ENCODE measurements at places on chromosomes 5 and 9.

GRCh38 chr9:74016004-74016403 lies 481.1 kb upstream of the RORB start:
- no peak for DNase-seq

- DNase-seq: no peak
Measured at GRCh38 chr9:2681981-2682380, 35.3 kb upstream of the KCNV2 start.

- DNase-seq: no peak
Measured at GRCh38 chr9:132046456-132046855, 33.2 kb downstream of the MED27 start.

DNA sequence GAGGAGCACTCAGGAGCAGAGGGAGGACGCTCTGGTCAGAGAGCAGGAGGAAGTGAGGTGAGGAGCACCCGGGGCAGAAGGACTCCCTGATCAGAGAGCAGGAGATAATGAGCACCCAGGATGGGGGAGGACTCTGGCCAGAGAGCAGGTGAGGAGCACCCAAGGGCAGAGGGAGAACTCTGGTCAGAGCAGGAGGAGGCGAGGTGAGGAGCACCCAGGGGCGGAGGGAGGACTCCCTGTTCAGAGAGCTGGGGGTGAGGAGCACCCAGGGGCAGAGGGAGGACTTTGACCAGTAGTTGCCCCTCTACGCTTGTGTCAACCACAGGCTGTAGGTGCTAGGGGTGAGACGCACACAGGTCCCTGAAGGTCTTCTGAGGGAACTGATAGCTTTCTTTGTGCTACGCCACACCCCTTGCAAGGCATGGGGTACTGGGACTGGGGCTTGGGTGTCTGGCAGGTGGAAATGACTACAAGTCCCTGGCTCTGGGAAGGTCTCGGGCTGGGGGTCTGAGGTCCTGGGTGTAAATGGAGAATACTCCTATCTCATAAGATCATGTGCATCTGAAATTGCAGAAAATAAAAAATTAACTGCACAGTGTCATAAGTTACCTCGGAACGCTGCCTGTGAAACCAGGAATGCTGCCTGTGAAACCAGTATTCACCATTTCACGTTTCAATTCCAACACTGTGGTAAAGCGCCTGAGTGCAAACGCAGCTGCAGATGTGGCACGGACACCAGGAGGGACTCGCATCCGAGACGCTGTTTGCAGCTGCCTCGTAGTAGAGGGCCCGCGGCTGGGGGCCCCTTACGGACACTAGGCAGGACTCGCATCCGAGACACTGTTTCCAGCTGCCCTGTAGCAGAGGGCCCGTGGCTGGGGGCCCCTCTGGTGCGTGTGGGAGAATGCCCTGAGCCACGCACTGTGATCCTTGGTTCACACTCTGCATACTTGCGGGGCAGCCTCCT lies 27.0 kb upstream of the SLC6A3 start:
- DNase-seq: no peak

DNA sequence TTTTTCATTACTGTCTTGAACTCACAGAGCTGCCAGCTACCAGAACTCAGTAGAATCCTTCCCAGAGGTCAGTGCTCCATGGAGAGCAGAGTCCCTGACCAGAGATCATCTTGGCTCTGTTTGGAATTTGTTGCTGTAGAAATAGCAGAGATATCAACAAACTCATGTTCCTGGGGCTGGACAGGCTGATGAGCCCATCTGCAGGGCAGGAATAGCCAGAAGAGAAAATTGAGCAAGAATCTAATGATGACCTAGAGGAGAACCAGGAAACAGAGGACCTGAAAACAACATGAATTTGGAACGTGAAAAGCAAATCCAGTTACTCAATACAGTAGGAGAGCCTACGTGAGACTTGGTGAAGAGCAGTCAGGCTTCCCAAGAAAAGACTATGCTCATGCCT lies 437.8 kb downstream of the PLK2 start:
- DNase-seq: no peak

DNA sequence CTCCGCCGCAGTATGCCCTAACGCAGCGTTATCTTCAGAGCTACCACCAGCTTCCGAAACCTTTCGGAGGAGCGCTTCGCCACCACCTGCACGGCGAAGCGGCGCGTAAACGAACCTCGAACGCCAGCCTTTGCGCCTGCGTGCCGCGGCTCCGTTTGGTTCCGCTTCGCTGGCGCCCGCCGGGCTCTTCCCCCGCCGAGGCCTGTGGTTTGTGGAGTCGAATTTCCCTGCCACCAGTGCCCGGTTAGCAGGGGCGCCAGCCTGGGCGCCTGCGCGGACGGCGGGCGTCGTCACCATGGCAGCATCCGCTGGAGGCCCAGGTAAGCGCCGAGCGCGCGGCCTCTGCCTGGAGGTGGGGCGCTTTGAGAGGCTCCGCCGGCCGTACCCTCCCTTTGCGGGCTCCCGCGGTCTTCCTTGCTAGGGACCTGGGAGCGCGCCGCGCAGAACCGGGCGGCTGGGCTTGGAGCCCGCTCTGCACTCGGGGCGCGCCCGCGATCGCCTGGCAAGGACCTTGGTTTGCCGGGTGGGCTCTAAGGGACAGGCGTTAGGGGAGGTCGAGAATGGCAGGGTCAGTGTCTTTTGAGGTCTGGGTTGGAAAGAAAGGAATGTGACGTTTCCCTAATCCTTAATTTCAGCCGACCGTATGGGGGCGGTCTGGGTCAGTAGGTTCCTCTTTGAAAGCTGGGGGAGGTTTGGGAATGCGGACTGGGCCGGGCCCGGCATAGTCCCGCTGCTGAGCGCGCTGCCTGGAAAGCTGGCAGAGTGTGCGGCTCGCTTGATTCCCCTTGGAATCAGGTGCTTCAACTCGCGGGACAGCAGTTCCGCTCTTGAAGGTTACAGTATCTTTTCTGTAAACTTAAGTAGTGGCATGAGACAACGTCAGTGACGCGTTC lies at the start of gene FAM151B:
FAM151B (plus strand) TSS at position 272 of the 893 bp plus-strand sequence; CDS start at position 296, 24 bp downstream.
- DNase-seq: peak; percentile 94

DNA sequence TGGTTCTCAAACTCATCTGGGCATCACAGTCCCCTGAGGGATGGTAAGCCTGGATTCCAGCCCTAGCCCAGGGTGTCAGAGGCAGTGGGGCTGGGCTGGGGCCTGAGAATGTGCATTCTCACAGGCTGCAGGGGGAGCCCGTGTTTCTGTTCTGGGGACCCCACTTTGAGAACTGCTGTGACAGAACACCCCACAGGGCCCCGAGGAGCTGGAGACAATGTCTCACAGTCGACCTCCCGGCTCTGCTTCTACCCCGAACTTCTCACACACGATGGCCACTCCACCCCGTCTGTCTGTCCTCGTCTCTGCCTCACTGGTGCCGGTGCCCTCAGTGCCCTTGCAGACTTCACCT lies 130.0 kb downstream of the CACNA1B start:
- DNase-seq: no peak

GRCh38 chr9:17865881-17866280 lies 287.0 kb downstream of the SH3GL2 start:
- no peak for DNase-seq

DNA sequence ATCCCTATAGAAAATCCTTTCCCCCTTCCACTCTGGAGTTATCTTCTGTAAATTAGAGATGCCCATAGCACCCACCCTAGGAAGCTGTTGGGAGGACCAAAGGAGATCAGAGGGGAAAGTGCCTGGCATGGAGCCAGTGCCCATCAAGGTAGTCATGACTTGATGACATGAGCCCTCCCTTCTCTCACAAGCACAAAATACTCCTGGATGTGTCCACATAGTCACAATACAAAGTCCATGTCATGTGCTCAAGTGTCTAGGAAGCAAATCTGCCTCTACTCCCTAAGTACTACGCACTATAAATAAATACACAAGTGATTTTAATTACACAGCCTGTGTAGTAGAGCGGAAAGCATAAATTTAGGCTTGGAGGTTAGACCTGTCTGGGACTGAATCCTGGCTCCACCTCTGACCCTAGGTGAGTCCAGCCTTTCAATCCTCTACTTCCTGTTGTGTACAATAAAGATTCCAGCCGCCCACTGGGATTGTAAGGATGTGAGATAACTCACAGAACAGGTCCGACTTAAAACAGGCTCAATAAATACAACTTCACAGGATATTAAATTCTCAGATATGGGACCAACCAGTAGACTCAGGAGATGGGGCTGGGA lies 30.6 kb downstream of the TTC39B start:
- peak; percentile 18 for DNase-seq

DNA sequence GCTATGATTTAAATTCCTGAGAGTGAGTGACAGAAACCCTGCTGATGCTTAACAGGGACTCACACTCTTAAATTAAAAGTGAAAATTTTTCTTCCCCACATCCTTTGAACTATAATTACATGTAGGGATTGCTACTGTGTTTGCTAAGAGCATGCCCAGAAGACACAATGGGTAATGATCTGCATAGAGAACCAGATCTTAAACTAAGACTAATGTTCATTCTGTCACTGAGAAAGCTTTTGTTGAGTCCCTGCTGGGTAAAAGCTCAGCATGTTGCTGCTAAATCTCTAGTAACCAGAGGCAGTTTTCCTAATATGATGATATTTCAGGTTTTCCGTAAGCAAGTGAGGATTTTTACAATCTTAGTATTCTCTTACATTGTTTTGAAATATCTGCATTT lies 424.8 kb upstream of the SMC2 start:
- DNase-seq: no peak

GRCh38 chr5:170737591-170737990 lies 45.9 kb upstream of the GABRP start:
- no peak for DNase-seq

GRCh38 chr9:35179347-35180280 lies 17.8 kb downstream of the UNC13B start:
- DNase-seq: no peak

DNA sequence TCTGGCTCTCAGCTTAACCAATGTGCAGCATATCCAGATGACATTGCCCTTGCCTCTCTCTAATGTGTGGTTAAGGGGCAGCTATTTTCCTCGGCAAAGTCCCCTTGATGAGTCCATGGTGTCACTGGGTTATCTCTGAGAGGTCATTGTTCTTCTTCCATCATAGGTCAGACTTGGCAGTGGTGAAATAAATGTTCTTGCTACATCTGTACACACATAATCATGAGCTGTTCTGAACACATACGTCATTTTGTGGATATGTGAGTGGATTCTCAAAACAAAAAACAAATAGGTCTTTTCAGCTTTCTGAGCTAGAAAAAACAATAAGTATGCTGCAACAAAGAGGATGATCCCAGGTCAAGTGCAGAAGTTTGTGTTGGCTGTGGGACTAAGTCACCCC lies 134.7 kb upstream of the PTPN3 start:
- no peak for DNase-seq

DNA sequence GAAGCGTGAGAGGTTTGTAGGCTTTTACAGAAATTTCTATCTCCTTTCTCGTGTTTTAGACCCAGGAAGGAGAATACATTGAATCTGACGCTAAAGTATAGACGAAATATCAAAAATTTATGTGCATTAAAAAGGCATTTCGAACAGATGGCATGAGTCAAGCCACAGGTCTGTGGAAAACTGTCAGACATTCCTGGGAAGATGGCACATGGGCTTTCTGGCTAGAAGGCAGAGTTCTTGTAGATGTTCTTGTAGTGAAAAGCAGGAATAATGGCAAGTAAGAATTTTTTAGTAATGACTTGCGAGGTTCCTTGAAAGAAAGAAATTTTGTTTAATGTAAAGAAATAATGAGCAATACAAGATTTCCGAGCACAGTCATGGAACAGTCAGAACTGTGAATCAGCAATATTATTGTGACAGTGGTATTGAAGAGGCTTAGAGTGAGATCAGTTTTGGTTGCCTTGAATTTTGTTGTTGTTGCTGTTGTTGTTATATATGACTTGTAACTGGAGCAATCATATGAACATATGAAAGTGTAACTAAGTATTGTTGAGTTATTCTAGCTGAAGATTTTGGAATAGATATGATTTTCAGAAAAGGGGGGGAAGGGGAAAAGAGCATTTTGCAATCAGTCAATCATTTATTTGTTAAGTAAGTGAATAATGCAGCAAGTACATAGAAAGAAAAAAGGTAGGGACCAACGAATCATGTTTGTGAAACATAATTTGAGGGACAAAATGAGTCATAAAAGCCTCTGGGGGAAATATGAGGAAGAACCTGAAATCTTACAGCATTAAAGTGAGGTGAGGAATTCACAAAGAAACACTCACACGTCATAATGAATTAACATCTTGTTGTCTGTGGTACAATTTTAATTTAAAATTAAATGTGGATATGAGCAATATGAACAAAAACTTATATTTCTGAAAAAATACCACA lies 339.0 kb upstream of the CTNND2 start:
- no peak for DNase-seq

DNA sequence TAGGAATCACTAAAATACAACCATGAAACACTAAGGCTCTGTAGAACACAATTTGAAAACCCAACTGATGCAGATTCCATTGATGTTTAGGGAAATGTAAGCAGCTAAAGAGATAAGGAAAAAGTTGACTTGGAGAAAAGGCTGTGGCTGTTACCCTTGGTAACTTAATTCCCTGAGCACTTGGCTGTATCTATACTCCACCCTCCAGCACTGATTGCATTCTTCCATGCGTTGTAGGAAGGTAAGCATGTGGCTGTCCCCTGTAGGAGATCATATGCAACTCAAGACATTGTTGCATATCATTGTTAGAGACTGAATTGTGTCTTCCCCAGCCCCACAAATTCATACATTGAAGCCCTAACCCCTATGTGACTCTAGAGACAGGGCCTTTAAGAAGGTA lies 184.5 kb downstream of the CEMIP2 start:
- no peak for DNase-seq

GRCh38 chr9:68619636-68620035 lies 79.0 kb upstream of the TMEM252 start:
- DNase-seq: no peak

- DNase-seq: no peak
Measured at GRCh38 chr9:116101516-116101915, 52.1 kb upstream of the PAPPA start.

DNA sequence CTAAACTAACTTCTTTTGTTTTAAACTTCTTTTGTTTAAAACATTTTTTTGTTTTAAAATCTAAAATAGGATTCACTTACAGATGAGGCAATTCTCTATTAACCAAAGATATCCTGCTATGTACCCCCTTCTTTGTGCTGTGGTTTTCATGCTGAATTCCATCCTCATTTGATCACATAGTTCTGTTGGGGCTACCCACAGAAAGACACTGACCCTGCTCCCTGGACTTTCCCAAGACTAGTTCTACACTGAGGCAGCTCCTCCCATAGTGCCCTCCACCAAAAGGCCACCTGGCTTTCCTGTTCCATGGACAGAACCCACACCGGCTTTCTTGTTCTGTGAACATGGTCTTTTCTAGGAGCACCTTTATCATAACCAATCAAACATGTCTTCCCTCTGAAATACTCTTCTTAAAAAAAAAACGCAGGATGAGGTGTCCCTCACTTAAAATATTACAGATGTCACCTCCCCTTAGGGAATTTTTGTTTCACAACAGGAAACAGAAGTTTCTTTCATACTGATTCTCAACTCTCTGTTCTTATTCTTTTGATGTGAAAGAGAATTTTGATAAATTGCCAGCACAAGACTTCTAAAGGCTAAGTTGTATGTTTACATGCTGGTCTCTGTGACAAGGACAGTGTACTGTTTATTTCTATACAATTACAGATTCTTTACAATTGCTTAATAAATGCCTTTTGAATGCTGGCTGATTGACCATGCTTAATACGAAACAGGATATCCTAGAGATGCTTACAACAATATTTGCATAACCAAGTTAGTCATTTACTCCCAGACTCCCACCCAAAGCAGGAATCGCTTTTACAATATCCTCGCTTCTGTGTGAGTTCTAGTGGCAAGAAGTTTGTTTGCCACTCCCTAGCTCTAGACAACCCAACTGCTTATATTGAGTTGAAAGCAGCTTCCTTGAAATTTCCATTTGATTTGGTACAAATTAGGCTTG lies 300.4 kb downstream of the DTWD2 start:
- no peak for DNase-seq

- no peak for DNase-seq
Measured at GRCh38 chr5:120160124-120160895, 303.8 kb upstream of the PRR16 start.
